ENCODE measurements at places on chromosomes 6 and 20.

DNA sequence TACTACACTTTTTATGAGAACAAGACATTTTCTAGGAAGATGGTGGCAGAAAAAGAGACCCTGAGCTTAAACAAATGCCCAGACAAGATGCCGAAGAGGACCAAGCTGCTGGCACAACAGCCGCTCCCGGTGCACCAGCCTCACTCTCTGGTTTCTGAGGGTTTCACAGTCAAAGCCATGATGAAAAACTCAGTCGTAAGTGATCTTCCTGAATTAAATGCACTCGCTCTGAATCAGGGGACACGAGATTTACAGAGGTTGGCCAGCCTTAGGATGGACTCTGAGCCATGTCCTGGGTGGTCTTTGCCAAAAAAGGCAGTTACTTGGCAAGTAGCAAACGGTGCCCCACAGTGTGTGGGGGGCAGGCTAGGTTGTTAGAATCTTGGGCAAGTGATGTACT, 423 bp downstream of the PACRG start:
- no peak for DNase-seq

- DNase-seq = no peak
These were observed 120.2 kb upstream of the RAB32 start for GRCh38 chr6:146423452-146423851.

DNA sequence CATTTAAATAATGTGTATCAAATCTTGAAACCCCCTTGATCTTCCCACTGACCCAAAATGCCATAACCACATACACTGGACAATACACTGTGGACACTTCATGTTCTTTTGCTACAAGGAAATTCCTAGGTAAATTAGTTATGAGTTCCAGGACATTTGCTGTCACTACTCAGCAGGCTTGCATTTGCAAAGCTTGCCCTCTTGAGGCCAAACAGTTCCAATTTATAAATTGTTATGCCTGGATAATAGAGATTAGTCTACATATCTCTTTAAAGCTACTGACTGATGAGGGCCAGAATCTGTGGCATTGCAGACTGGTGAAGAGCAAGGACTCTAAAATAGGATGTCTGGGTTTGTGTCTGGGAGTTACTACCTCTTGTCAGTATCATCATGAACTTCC, 17.4 kb upstream of the RAB32 start:
- no peak for DNase-seq

GRCh38 chr20:573414-574296, 30.1 kb upstream of the CSNK2A1 start:
- DNase-seq = no peak

DNA sequence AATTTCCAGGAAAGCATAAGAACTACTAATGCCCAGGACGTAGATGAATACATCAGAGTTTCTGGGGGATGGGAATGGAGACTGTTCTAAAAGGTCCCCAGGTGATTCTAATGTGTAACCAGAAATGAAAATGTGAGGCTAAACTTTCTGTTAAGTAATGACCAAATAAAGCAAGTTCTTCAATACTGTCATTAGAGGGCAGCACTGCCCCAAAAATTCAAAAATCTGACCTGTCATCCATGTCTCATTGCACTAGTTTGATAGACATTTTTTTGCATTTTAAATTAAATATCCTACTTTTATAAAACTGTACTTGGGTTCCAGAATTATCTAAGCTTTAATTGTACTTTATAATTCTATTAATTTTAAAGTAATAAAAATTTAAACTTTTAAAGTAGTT, 94.9 kb downstream of the RFX6 start:
- peak; percentile 72 for DNase-seq

GRCh38 chr6:152167641-152168603, 360.4 kb downstream of the ESR1 start:
- DNase-seq = no peak

DNA sequence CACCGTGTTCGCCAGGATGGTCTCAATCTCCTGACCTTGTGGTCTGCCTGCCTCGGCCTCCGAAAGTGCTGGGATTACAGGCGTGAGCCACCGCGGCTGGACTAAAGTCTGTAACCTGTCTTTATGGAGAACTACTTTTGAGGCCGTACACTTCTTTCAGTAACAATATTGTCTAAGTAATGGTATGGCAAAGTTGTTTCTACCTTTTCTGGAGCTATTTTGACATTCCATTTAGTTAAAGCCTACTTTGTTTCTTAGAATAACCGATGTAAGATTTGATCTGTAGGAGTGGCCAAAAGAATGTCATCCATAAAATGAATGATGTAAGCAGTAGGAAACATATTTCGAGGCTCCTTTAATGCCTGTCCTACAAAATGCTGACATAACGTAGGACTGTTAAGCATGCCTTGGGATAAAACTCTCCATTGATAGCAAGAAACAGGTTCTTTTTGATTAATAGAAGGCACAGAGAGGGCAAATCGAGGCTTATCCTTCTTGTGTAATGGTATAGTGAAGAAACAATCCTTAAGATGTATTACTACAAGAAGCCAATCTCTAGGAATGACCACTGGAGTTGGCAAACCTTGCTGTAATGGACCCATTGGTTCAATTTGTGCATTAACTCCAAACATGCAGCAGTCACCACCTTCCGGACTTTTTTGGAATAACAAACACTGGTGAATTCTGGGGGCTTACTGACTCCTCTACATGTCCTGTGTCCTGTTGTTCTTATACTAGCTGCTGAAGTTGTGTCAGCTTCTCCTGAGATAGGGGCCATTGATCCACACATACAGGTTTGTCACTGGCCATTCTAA, 35.9 kb downstream of the HLA-DRA start:
- DNase-seq = no peak

- no peak for DNase-seq
These were observed 197.6 kb downstream of the PRL start for GRCh38 chr6:22099231-22099630.

DNA sequence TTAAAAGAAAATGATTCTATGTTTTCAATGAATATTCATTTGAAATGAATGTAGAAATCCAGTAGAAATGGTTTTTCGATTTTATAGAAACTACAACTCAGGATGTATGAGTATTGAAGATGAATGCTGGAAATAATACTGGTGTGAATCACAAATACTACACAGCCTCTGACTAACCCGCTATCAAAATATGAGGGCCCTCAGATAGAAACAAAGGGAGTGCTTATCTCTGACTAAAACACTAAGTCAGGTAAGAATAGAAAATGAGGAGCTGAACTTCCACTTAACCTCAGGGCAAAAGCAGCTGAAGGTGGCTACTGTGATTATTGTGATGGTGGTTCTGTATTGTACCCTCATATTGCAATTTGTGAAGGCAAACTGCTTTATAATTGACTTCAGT, 220.9 kb upstream of the RNF217 start:
- DNase-seq = no peak

Measured in hematopoietic multipotent progenitor cell treated with erythropoietin and hydrocortisone succinate and interleukin-3 and kit ligand, for 8 days (in vitro differentiated cells).